ENCODE measurements at places on chromosomes 7 and 10. TPM values are rescaled to one million over a fixed set of nuclear protein-coding genes. Genes with fewer than 3 reads are reported as not detected.

The GNGT1 gene
- not detected for total RNA-seq

The CLCN1 gene
- not detected for total RNA-seq

- DNase-seq = peak; percentile 18
These were observed 934 bp downstream of the PRTFDC1 start for GRCh38 chr10:24951201-24952142.

- peak; percentile 38 for DNase-seq
These were observed 515 bp downstream of the GSDME start for GRCh38 chr7:24756545-24757352.

DNA sequence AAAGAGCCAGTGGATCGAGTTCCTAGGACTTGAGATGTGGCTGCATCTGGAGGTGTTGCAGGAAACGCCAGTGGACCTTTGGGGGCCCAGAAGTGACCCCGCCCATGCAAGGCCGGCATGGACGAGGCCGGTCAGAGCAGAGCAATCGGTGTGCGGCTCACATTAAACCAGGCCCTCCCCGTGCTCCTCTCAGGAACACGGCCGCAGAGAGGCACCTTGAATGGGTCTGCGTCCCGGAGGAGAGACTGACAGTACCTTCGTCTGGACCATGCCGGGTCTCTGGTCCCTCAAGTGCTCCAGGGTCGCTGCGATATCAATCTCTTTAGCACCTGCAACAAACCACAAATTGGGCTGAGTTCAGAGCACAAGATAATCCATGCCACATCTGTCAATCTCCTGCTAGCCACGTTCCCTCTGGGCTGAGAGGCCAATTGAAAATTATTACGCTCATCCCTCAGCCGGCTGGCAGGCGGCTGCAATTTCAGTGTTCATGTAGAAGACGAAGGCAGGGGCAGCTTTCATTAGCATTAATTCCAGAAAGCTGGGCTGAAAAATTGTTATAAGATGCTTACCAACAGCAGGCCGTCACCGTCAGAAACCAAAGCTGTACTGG is 212.0 kb downstream of the DNAJB6 start:
- DNase-seq = no peak

The AKR1D1 gene
- not detected for total RNA-seq
